ENCODE measurements at places on chromosomes 2 and 18. TPM values are rescaled to one million over a fixed set of nuclear protein-coding genes. Genes with fewer than 3 reads are reported as not detected.
A peak's percentile ranks its signal among the peaks of the same experiment; 100 is the strongest.

The MOGAT1 gene
- not detected for polyA plus RNA-seq

The SLC23A3 gene
- 0.19 TPM for polyA plus RNA-seq

The PROM2 gene
- not detected for polyA plus RNA-seq

The ACMSD gene
- polyA plus RNA-seq, result not detected

The SCN1A gene
- not detected for polyA plus RNA-seq

DNA sequence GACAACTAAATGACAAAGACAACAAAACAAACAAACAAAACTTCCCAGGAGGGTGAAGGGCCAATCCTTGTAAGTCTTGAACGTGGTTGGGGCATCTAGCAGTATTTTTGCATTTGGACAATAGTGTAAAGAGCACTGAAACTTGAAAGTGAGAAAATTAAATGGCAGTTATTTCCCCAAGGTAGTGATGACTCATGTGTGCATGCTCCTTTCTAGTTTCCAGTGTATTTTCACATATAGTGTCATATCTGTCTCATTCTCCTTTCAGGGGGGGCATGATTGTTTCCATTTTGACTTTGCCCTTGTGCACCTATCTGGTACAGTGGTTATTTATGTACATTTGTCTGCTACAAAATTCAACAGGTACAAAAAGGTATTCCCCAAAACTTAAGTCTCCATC lies 39.5 kb downstream of the CERS6 start:
- peak overlapping the region; percentile 49 for H3K4me3 ChIP-seq
- H3K27ac ChIP-seq, result peak overlapping the region; percentile 79
- DNase-seq, result peak; percentile 86
- no peaks in the 10 kb centered on the region for H3K36me3 ChIP-seq

GRCh38 chr2:44430342-44430741 lies 68.6 kb downstream of the CAMKMT start:
- no peaks in the 10 kb centered on the region for H3K4me1 ChIP-seq
- H3K27ac ChIP-seq, result no peak overlapping the region
- no peaks in the 10 kb centered on the region for H3K27me3 ChIP-seq
- no peak overlapping the region for H3K4me3 ChIP-seq
- DNase-seq, result no peak

GRCh38 chr2:233798335-233799086 lies 20.4 kb downstream of the MROH2A start:
- no peaks in the 10 kb centered on the region for H3K27me3 ChIP-seq
- no peak overlapping the region for H3K27ac ChIP-seq
- no peak for DNase-seq
- H3K4me1 ChIP-seq, result no peaks in the 10 kb centered on the region

- H3K4me1 ChIP-seq, result no peaks in the 10 kb centered on the region
- H3K27me3 ChIP-seq, result no peaks in the 10 kb centered on the region
- H3K4me3 ChIP-seq, result no peak overlapping the region
- no peak overlapping the region for H3K27ac ChIP-seq
- H3K36me3 ChIP-seq, result no peaks in the 10 kb centered on the region
Observed at GRCh38 chr18:67151366-67151765, 365.2 kb downstream of the DSEL start.

- no peaks in the 10 kb centered on the region for H3K27me3 ChIP-seq
- DNase-seq, result no peak
- H3K27ac ChIP-seq, result no peak overlapping the region
- H3K36me3 ChIP-seq, result no peaks in the 10 kb centered on the region
Observed at GRCh38 chr2:68119504-68119903, 38.2 kb upstream of the PNO1 start.

DNA sequence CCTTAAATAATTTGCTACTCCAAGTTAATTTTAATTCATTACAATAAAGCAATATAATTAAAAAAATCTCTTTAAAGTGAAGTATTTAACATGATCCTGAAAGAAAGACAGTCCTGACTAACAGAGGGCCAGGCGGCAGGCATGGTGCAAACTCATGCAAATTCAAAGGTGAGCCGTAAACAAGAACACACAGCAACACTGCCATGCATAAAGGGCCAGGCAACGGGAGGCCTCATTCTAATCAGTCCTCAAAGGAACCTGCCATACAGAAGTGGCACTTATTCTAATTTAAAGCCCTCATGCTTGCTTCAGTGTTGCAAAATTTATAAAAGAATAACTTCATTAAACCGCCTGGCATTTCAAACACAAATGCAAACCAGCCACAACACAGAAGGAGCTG lies 277.0 kb downstream of the ZNF521 start:
- H3K27me3 ChIP-seq, result no peaks in the 10 kb centered on the region
- no peak overlapping the region for H3K27ac ChIP-seq
- H3K36me3 ChIP-seq, result no peaks in the 10 kb centered on the region
- H3K4me1 ChIP-seq, result no peaks in the 10 kb centered on the region
- no peak for DNase-seq
